ENCODE measurements at places on chromosomes 3 and 15.

GRCh38 chr3:188259191-188259590 is 105.2 kb downstream of the LPP start:
- no peak for DNase-seq

- DNase-seq = no peak
These were observed 425.8 kb upstream of the MDFIC2 start for GRCh38 chr3:70738291-70738681.

- no peak for DNase-seq
These were observed 71.1 kb upstream of the XCR1 start for GRCh38 chr3:46098319-46098761.

DNA sequence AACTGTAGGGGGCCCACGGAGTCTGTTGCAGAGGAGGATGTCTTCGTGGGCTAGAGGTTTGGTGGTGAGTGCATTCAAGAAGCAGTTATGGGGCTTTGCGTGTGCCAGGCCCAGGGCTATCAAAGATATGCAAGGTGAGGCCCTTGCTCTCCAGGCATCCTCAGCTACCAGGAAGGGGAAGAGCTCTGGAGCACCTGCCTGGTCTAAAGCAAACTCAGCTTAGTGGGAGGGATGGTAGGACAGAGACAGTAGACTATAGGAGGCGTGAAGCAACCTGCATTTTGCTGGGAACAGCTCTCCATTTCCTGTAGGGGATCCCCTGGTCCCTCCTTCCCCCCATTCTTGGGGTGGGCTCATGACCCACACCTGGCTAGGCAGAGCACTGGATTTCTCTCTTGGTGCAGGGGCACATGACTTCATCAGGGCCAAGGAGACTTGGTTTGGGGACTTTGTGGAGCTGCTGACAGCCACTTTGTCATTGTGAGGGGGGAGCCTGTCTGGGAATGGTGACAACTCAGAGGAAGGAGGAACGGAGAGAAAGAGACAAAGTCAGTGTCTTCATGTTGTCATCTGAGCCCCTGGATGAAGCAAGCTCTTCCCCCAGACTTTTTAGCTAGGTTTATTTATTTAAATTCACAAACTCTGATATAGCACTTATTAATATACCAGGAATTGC is 8.6 kb upstream of the EEFSEC start:
- no peak for DNase-seq

DNA sequence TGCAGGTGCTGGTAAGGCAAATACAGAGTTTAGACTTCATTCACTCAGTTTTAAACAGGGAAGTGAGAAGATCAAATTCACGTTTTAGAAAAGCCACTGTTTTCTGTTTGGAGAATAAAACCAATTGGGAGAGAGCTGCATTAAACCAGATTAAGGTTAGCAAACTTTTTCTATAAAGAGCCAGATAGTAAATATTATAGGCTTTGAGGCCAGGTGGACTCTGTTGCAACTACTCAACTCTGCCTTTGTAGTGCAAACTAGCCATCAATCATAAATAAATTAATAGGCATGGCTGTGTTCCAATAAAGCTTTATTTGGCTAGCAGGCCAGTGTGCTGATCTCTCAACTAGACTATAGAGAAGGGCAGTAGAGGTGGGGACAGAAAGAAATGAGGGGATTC is 33.5 kb downstream of the SUCLG2 start:
- no peak for DNase-seq

GRCh38 chr3:4571690-4572334 is 78.7 kb downstream of the ITPR1 start:
- DNase-seq = no peak

DNA sequence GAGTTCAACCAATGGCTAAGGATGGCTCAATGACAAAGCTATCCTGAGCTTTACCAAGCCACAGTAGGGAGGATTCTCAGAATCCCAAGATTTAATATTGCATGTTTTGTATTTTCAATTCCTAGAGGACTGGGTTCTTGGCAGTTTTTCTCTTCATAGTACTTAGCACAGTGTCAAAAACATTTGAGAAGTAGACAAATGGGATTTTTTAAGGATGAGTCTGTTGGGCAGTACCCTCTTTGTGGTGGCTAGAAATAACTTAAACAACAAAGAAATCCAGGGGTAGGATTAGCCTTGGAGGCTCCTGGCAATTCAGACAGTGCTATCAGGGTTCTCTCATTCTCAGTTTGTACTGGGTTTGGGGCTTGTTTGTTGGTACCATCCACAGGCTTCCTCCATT is 212.8 kb upstream of the RORA start:
- DNase-seq = no peak

DNA sequence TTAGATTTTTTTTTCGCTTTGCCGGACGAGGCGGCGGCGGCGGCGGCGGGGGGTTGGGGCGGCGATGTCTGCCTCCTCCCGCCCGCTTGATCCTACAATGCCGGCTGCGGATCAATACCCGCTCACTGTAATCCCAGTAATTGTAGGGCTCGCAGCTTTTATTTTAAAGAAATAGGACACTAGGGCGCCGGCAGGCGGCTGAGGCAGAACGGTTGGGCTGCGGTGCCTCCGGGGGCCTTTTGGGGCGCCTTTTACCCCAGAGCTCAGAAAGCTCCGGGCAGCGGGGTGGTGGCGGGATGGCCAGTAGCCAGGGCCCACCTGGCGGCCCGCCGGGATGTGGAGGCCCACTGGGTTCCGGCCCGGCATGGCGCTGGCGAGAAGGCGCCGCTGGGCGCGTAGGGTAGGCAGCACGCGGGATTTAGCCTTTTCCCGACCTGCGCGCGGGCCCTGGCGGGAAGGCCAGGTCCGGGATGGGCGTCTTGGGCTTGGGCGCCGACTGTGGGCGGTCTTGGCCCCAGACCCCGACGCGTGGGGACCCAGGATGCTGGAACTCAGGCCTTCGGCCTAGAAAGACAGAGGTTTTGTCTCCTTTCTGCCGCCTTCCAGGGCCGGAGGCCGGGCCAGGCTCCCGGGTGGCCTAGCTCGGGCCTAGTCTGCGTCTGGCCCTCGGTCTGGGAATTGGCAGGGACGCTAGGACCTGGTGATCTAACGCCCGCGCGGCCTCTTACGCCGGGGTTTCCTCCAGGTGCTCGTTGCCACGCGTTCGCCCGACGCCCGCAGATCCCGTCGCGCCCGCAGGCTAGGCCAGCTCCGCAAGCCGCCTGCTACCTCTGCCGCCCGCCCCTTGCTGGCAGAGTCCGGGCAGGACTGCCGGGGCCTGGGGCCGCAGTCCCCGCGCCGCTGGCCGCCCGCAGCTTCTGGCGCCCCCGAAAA is 15.5 kb upstream of the ONECUT1 start:
- DNase-seq = no peak

- no peak for DNase-seq
These were observed 186.4 kb upstream of the NANOGP8 start for GRCh38 chr15:35271371-35272043.

DNA sequence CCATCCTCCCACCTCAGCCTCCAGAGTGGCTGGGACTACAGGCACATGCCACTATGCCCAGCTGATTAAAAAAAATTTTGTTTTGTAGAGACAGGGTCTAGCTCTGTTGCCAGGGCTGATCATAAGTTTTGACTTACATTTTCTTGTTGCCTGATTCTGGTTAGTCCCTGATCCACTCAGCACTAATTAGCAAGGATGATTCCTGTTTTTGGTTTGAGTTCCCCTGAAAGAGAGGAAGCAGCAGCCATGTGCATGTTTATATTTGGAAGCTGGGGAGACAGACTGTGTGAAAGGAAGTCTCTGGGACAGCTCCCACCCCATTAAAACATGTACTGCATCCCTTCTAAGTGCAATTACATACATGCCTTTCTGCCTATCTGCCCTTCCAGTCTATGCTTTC is 3.6 kb upstream of the NCK1 start:
- no peak for DNase-seq

GRCh38 chr15:34514251-34514670 is 69.2 kb downstream of the GOLGA8B start:
- DNase-seq = no peak

- no peak for DNase-seq
These were observed 12.8 kb downstream of the PLEKHO2 start for GRCh38 chr15:64854526-64854925.

DNA sequence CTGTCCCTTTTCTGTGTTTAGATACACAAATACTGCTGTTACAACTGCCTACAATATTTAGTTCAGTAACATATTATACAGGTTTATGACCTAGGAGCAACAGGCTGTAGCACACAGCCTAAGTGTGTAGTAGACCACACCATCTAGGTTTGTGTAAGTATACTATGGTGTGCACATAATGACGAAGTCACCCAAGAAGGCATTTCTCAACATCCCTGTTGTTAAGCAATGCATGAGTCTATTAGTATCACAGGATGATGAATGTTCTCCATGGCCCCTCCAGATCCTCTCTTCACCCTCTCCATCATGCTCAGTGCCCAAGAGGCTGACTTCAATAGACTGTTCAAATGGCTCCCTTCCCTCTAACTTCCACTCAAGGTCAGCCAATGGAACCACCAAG is 14.6 kb upstream of the SEC62 start:
- no peak for DNase-seq

DNA sequence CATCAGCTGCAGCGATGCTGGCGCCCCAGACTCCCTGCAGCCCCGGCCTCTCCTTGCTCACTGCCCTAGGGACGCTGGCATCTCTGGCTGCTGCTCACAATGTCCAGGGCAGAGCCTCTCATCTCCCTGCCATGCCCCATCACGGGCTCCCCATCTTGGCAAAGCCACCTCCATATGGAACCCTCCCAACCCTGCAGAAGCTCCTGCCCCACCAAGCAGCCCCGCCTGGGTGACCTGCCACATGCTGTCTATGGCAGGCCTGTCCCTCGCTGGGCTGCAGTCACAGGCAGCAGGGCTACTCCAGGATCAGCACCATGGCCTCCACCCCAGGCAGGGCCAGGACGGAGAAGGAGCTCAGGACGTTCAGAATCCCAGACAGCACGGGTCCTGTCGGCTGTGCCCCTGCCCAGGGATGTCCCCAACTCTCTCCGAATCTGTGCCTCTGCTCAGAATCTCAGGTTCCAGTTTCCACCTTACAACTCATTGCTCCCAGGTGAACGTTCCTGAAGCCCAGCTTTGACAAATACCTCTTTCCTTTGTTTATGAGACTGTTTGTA is 58.4 kb downstream of the PLXNA1 start:
- DNase-seq = no peak

GRCh38 chr3:38545550-38545949 is 49.4 kb downstream of the EXOG start:
- no peak for DNase-seq

DNA sequence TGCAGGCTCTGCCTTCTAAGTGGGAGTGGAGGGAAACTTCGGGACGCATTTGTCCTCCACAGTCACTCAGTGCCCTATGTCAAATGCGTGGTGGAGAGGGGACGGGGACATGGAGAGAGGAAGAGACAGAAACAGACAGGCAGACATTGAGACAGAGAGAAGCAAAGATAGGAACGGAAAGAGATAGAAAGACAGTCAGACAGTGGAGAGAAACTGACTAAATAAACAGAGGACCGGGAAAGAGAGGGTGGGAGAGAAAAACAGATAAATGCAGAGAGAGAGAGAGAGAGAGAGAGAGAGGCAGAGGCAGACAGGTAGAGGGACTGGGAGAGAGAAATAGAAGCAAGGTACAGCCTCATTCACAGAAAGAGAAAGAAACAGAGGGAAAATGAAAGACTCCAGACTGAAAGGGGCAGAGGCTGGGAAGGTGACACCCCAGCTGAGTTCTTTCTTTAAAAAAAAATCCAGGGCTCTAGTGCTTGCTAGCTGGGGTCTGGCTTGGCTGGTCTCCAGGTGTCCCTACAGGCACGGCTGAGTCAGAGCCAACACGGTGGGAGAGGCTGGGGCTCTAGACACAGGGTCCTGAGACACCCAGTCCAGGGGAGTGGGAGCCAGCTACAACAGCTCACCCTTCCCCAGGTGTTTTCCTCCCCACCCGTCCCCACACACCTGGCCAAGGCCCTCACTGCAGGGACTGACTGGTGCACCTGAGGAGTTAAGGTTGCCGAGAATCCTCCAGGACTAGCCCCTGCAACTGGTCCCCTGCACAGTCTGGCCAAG is 506.1 kb upstream of the PROK2 start:
- no peak for DNase-seq

DNA sequence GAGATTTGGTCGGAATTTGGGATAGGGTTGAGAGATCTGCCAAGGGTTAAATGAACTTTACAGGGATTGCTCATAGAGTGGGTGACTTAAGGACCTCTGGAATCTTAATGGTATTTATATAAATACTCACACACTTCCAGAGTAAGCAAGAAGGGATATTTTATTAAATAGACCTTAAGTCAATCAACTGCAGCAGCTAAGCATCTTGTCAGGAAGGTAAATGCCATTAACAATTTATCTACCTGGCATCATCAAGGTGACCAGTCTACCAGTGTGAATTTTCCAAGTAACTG is 123.9 kb downstream of the FEZF2 start:
- DNase-seq = no peak

- DNase-seq = no peak
These were observed 61.4 kb downstream of the TTBK2 start for GRCh38 chr15:42858999-42859789.

DNA sequence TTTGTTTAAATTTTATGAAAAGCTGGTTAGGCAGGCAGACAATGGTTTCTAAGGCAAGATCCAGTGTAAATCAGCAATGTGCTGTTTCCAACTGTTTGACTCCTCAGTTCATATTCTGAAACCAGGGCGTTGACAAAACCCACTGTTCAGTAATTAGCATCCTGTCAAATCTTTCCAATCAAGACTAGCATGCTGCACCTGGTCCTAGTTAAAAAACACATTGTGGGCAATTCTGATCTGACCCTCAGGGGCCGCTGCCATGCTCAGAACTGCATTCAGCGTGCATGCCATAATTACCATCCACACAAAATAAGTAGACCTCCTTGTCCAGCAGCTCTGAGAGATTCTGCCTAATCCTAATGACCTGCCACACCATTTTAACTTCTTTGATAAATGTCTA is 20.9 kb upstream of the RBP1 start:
- DNase-seq = no peak

DNA sequence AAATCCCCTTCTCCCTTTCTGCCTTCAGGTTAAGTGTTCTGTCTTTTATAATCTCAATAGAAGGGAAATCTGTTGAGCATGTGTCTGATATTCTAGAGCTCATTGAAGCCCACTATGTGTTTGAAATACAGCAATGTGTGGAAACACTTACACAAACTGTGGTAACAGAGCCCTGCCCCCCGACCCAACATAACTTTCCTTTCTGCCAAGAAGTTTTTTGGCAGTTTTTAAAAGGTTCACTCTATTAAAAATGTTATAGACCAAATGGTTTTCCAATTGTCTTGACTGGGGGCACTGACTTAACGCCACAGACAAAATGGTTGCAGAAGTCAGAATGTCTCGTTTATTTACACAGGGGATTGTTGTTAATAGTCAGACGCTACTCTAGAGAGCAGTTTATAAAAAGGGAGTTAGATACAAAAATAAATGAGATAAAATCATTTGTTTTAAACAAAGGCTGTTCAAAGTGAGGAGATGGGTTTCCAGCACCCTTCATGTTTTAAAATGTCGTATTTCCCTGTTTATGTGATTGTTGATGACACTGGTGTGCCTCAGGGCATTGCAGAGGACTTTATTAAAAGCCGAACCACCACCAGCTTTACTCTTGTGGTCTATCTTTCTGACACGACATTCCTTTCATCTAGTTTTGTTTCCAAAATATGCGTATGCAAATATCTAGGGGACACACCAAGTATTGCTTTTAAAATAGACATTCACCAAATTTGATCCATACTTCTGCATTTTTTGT is 26.7 kb upstream of the GREM1 start:
- DNase-seq = no peak
